Bronchial smooth muscle cell (primary cell): ENCODE measurements at places on chromosomes 12 and 14. TPM values are rescaled to one million over a fixed set of nuclear protein-coding genes. Genes with fewer than 3 reads are reported as not detected.

GYS2 gene
- total RNA-seq = not detected in 2 replicates

ISCA2 gene
- 7.6 and 9.8 TPM in 2 replicates for total RNA-seq

ACOT4 gene
- 0.26 and 0.32 TPM in 2 replicates for total RNA-seq

SLCO1A2 gene
- not detected in 2 replicates for total RNA-seq

ITGB7 gene
- total RNA-seq = 0.47 and 1.4 TPM in 2 replicates

SYNDIG1L gene
- total RNA-seq = under 0.01 TPM in 2 replicates
